ENCODE measurements at places on chromosomes 6 and 20. TPM values are rescaled to one million over a fixed set of nuclear protein-coding genes. Genes with fewer than 3 reads are reported as not detected.

GRCh38 chr6:144443157-144443556, 158.0 kb downstream of the UTRN start:
- no peak for DNase-seq

- DNase-seq = no peak
These were observed 677.0 kb upstream of the ID4 start for GRCh38 chr6:19160081-19160730.

- no peak for DNase-seq
These were observed 39.4 kb upstream of the TGM6 start for GRCh38 chr20:2341336-2341735.

DNA sequence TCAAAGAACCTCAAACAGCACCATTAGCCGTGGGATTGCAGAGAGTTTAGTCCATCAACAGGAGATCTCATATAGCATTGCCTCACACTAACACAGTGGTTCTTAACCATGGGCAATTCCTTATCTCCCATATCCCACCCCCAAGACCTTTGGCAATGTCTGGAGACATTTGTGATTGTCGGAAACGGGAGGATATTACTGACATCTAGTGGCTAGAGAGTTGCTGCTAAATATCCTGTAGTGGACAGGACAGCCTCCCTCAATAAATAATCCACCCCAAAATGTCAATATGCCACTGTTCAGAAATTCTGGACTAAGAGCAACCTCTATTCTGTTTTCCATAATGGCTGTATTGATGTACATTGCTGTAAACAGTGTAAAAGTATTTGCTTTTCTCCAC, 210.1 kb upstream of the CCN2 start:
- peak; percentile 19 for DNase-seq

GRCh38 chr6:158293122-158293521, 19.1 kb upstream of the TULP4 start:
- DNase-seq = no peak

DNA sequence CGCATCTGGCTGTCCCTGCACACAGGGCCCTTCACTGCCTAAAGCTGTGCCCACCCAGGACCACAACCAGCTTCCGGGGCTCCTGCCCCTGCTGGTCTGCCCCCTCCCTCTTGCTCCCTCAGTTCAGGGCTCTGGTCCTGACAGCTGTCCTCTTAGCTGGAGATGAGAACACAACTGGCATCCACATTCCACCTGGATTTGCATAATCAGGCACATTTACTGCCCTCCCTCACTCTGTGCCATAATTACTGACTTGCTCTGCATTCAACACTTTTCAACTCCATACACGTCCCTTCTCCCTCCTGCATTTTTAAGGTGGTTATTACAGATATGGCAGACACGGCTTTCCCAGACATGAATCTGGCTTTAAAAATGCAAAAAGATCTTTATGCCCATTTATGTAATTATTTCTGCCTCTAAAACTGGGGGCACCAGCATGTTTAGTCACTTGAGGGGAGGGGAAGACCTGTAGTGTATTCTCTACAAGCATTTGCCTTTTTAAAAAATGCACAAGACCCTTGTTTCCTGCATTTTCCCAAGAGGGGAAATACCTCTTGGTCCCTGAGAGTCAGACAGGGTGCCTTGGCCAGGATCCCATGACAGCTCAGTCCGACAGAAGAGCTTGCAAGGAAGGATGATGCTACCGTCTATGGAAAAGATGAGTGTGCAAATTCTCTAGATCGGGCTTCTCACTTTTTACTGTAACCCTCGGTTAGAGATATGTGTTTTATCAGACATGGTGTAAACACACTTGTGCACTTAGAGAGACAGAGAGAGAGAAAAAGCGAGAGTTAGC, 401.8 kb downstream of the PREX1 start:
- DNase-seq = no peak

DNA sequence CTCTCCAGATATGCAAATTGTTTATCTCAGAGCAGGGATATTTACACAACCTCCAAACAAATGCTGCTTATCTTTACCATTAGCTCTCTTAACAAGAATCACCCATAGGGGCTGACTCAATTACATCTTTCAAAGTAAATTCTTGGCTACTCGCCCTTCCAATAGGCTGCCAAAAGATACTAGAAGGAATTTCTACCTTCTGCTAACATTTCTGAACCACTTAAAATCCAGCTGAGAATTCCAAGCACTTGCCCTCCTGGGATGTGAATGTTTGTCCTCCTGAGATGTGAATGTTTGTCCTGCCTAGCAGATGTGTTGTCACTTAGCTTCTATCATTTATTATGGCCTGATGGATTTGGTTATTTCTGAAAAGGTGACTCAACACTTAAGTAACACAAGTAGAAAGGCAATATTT, 388.0 kb downstream of the GJA1 start:
- no peak for DNase-seq

DNA sequence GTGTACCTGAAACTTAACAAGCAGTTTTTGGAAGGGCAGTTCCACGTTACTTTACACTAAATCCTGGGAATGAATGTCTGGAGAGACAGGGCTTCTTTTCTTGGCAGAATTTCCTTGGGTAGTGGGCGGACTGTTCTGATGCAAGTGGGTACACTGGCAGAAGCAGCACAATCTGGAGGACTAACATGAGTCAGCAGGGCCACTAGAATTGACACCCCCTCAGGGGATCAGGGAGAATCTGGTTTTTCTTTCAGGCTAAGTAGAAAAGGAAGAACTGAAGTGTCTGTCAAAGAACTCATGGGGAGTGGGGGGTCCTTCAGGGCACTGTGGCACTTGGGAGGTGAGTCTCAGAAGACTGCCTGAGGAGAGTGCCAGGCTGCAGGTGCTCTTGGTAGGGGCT, 34.6 kb downstream of the PANK2 start:
- DNase-seq = no peak

- no peak for DNase-seq
These were observed 14.3 kb downstream of the GLO1 start for GRCh38 chr6:38688579-38689087.

GRCh38 chr6:86563197-86563596, 374.1 kb upstream of the HTR1E start:
- no peak for DNase-seq

DNA sequence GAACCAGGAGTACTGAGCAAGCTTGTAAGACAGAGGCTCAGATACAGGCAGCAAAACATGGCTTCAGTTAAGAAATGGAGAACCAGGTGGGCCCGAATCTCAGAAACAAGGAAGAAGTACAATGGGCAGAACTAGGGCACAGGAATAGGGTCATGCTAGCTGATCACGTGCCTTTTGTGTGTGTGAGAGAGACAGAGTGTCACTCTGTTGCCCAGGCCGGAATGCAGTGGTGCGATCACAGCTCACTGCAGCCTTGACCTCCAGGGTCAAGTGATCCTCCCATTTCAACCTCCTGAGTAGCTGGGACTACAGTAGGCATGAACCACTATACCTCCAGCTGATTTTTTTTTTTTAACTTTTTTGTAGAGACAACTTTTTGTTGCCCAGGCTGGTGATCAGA, 257.8 kb downstream of the UST start:
- no peak for DNase-seq

DNA sequence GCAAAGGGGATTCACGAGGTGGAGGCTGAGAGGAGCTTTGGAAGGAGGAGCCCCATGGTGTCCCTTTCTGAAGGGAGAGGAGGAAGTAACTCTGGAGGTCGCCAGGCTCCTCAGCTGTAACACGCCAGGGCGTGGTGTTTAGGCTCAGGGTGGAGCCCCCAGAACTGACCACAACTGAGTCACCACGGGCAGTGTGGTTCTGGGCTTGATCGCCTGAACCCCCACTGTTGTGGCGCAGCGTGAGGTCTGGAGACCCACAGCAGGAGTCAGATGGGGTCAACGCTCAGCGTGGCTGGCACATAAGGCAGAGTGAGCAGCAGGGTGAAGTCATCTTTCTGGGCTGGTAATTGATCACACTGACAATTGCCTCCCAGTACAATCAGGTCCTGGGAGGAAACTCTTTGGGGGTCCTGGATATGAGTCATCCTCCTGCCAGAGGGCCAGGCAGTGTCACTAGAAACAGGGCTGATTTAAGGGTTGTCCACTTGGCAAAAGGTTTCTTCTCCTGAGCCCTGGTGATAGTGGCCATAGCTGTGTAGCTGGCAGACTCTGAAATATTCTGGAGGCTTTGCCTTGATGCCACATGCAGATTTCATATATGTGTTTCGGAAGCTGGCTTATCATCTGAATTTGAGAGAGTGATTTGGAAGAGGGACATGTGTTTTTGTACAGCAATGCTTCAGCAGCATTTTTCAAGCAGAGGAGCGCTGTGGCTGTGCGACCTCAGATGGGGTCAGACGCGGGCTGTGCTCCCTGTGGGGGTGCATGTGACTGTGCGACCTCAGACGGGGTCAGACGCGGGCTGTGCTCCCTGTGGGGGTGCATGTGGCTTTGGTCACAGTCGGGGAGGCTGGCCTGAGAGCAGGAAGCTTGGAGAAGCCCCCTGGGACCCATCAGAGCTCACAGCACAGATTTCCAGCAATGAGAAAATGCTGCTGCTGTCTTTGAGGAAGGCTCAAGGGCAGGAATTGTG, 50.0 kb downstream of the SYNJ2 start:
- peak; percentile 58 for DNase-seq

DNA sequence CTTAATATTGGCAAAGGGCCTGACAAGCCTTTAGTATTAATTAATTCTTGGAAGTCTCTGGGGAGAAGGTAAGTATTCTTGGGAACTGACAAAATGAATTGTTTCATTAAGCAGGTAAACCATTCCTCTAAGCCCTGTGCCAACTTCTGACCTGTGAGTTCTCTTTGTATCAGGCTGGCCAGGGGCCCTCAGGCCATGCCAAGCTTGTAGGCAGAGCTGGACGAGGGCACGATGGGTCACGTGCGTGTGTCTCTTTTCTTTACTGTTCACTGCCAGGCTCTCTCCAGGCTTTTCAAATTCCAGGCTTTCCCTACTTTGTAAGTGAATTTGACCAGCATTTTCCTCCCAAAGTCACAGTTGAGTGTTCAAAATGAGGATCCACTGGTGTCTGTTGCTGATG, 112.4 kb downstream of the NRN1 start:
- no peak for DNase-seq

Gene TINAG
- polyA plus RNA-seq = not detected

Gene SIRPB1
- polyA plus RNA-seq = 2.6 TPM

Gene STMND1
- polyA plus RNA-seq = 0.11 TPM

Gene C6orf58
- 1.6 TPM for polyA plus RNA-seq

Gene DNMT3B
- polyA plus RNA-seq = 4.9 TPM

Gene B3GALT4
- 2.2 TPM for polyA plus RNA-seq

Gene PDYN
- polyA plus RNA-seq = not detected

Gene RFX6
- 0.07 TPM for polyA plus RNA-seq
